GM04504 (cell line): ENCODE measurements at places on chromosomes 6 and 20.

GRCh38 chr6:21912151-21912832 is 318.7 kb downstream of the SOX4 start:
- DNase-seq, result no peak

GRCh38 chr6:97097068-97098047 is 172.8 kb downstream of the KLHL32 start:
- DNase-seq, result no peak

GRCh38 chr20:63054103-63054474 is 47.3 kb upstream of the BHLHE23 start:
- DNase-seq, result no peak

DNA sequence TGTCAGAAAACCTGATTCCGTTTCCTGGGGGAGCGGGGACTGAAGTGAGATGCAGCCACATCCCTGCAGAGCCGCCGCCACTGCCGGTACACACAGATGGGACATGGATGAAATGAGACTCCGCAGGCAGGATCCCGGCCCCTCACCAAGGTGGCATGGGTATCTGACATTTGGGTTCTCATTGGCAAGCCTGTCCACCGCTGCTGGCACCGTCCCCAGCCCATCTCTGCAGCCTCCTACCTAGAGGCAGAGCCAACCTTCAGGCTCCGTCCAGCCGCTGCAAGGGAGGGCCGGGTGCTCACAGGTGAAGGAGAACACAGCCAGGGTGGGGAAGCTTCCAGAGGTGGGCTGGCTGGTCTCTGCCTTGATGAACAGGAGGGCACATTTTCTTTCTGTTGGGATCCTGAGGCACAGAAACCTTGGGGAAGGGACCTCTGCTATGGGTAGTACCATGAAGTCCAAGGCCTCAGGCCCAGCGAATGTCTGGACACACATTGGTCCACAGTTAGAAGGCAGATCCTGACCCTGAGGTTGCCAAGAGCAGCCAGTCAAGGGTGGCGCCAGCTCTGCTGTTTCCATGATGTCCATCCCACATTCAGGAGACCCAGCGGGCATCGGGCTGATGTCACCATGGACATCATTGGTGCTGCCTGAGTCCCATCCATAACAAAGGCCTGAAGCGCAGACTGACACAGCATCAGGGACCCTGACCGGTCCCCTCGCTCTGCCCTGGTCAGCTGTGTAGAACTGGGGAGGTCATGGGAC is 177.4 kb downstream of the TAF4 start:
- DNase-seq, result no peak

DNA sequence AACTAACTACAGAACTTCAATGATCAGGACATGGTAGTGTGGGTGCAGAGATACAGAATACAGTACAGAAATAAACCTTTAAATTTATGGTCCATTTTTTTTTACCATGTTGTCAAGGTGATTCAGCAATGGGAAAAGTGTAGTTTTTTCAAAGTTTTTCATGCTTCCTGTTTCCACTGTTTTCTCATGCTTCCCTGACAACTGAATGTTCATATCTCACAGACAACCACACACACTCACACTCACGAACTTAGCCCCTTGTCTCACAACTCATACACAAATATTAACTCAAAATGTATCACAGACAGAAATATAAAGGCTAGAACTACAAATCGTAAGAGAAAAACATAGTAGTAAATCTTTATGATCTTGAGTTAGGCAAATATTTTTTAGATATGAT is 232.6 kb upstream of the CDYL start:
- no peak for DNase-seq

- DNase-seq, result no peak
Measured at GRCh38 chr6:89216411-89216810, 747 bp downstream of the GABRR1 start.

DNA sequence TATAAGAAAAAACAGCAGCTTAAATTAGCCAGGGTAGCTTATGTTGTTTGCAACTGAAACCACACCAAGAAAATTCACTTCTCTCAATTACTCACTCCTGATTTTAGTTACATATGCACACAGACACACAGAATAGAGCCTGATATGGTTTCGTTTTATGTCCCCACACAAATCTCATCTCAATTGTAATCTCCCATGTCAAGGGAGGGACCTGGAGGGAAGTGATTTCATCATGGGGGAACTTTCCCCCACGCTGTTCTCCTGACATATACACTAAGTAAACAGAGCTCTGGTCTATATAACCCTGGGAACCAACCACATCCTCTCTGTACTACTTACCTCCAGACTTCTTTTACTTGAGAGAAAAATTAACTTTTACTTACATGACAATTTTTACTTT is 9.8 kb downstream of the OR12D1 start:
- no peak for DNase-seq

DNA sequence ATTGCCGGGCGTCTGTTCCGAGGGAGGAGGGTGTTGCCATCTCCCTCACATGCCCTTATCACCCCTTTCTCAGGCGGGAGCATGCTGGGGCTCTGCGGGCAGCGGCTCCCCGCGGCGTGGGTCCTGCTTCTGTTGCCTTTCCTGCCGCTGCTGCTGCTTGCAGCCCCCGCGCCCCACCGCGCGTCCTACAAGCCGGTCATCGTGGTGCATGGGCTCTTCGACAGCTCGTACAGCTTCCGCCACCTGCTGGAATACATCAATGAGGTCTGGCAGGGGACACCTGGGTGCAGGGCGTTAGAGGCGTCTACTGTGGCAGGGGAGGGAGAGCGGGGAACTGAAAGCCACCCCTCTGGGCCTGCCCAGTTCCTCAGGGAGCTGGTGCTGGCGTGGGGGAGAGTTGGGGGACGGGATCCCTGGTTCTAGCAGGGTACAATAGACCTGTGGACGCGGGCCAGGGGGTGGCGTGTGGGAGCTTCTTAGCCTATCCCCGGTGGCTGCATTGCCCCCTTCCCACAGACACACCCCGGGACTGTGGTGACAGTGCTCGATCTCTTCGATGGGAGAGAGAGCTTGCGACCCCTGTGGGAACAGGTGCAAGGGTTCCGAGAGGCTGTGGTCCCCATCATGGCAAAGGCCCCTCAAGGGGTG is 697 bp downstream of the PPT2 start:
- no peak for DNase-seq

- DNase-seq, result no peak
Measured at GRCh38 chr6:2993755-2994317, 5.9 kb upstream of the NQO2 start.

GRCh38 chr20:61938839-61939690 is 126.6 kb downstream of the TAF4 start:
- no peak for DNase-seq

DNA sequence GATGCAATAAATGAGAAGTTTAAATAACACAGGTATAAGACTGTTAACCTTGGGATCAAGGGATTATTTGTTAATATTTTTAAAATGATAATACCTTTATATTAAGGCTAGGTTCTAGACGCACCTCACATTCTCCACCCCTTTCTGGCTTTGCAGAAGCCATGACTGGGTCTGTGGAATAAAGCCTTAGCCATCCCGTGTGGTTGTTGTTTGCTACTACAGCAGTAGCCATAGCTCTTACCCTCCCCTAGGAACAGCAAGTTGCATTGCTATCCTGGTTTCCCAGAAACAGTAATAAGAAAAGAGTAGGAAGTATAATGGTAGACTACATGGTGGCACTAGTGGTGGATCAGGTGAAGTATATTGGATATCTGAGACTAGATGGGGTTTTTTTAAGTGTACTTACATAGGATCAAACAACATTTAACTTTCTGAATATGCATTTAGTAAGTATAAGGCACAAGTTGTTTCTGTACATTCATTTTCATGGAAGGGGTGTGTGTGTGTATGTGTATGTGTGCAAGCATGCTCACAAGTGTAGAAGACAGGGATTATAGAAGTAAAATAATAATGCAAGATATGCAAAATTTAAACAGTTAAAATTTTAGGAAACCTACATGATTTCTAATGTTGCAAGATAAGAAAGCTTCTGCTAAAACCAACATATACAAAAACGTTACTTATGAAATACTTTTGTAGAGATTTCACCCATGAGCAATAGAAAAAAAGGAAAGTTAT is 384.2 kb downstream of the PRKN start:
- DNase-seq, result no peak

DNA sequence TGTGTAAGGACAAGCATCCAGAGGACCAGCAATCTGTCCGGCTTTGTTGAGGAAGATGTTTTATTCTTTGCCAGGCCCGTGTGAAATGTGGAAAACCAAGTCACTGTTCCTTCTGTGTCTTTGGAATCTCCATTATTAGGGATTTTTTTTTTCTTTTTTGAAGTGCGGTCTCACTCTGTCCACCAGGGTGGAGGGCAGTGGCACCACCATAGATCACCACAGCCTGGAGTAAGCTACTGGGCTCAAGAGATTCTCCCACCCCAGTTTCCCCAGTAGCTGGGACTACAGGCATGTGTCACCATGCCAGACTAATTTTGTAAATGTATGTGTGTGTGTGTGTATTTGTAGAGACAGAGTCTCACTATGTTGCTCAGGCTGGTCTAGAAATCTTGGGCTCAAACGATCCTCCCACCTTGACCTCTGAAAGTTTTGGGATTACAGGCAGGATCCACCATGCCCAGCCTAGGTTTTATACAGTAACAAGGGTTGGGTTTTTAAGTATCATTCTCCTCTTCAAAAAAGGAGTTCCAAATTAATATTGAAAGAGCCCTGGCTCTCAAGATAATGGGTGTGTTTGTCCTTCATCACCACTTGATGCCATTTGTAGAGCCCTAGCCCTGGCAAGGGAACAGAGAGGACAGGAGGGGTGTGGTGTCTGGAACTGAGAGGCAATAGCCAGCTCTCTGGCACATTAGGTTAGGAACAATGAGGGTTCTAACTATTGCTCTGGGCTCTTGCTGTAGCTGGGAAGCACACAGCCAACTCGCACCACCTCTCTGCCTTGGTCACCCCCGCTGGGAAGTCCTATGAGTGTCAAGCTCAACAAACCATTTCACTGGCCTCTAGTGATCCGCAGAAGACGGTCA is 3.1 kb downstream of the LAMP5 start:
- no peak for DNase-seq
